ENCODE measurements at places on chromosomes 12 and 14.
A peak's percentile ranks its signal among the peaks of the same experiment; 100 is the strongest.

- DNase-seq, result no peak
Measured at GRCh38 chr12:65126482-65126881, 5.4 kb upstream of the WIF1 start.

DNA sequence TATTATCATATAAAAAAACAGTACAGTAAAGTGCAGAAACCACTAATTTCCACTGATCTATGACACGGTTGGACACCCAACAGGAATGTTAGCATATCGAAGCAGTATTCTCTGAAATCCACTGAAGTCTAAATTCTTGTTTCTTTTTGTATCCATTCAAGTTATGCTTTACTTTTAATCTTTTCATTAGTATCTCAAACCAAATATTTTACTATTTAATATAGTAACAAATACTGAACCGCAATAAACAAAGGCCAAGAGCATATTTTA, 41.1 kb downstream of the ATXN2 start:
- DNase-seq, result no peak

GRCh38 chr12:5204831-5205230, 161.2 kb downstream of the KCNA5 start:
- DNase-seq, result no peak

GRCh38 chr14:102799684-102800562, 22.7 kb downstream of the TRAF3 start:
- no peak for DNase-seq

DNA sequence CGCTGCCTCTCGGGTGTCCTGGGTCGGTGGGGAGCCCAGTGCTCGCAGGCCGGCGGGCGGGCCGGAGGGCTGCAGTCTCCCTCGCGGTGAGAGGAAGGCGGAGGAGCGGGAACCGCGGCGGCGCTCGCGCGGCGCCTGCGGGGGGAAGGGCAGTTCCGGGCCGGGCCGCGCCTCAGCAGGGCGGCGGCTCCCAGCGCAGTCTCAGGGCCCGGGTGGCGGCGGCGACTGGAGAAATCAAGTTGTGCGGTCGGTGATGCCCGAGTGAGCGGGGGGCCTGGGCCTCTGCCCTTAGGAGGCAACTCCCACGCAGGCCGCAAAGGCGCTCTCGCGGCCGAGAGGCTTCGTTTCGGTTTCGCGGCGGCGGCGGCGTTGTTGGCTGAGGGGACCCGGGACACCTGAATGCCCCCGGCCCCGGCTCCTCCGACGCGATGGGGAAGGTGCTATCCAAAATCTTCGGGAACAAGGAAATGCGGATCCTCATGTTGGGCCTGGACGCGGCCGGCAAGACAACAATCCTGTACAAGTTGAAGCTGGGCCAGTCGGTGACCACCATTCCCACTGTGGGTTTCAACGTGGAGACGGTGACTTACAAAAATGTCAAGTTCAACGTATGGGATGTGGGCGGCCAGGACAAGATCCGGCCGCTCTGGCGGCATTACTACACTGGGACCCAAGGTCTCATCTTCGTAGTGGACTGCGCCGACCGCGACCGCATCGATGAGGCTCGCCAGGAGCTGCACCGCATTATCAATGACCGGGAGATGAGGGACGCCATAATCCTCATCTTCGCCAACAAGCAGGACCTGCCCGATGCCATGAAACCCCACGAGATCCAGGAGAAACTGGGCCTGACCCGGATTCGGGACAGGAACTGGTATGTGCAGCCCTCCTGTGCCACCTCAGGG, 679 bp downstream of the ARF6 start:
- peak; percentile 31 for DNase-seq
